ENCODE measurements at places on chromosomes 2 and 18.
A peak's percentile ranks its signal among the peaks of the same experiment; 100 is the strongest.

DNA sequence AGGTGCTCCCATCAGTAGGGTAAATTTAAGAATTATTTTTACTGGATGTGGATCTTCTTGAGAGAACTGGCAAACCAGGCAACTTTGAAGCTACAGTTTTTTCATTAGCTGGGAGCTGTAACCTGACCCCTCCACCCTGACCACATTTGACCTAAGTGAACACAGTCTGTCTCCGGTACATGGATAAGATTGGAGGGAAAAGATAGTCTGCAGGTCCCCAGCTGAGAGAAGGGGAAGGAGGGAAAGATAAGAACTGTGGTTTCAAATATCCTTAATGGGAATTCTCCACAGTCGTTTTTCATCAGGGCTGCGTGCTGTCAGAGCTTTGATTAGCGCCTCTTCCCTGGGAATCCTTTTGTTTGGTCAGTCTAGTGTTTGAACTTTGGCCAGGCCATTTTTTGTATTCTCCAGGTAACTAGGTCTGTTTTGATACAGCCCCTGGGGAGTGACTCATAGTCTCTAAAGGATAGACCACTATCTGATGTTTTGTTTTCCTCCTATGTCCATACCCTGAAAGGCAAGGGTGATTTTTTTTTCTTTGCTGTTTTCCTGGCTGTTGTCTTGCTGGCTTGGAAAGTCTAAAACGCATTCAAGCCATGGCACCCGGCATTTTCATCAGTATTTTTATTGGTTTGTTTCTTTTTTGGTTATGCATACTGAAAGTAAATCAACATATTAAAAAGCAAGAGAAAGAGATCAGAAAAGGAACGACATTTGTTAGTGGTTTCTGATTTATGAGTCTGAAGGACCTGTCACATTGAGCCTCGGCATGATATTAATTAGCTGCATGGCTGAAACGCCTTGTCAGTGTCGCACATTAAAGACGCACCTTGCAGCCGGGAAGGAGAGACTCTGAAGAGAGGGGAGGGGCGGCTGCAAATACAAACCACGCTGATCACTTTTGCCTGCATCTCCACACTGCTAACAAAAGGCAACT lies 183.4 kb upstream of the FN1 start:
- DNase-seq = no peak

- DNase-seq = peak; percentile 65
Measured at GRCh38 chr2:20135631-20136050, 84.2 kb upstream of the LAPTM4A start.

DNA sequence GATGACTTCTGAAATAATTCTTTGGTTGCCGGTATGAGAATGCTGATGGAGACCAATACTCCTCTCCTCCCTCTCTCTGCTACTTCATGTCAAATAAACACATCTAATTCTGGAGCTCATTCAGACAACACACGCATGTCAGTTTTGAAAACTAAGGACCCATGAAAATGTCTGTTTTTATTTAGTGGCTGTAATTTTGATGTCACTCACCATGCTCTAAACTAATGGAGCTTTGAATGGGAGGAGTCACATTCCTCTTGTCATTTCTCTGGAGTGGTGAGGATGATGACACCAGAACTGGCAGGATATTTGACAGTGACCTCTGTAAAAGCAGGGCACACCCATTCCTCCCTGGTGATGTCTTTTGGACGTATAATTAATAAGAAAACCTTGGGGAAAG lies 163.0 kb downstream of the PHLPP1 start:
- DNase-seq = no peak

GRCh38 chr2:17298453-17298852 lies 219.8 kb downstream of the RAD51AP2 start:
- DNase-seq = no peak

DNA sequence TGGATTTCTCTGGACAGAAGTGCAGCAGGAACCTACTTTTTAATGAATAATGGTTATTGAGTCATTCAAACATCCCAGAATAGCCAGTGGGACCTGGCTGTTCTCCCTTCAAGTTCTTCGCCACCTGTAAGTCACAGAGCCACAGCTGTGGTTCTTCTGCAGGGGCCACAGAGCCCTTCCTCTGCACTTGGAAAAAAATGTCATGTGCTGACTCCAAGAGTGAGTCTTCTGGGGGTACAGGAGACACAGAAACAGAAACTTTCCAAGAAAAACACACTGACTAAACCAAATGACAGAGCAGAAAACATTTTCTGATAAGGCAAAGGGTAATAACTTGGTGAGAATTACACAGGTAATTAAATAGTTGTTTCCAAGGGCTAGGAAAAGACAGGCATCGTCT lies 68.7 kb upstream of the FN1 start:
- no peak for DNase-seq

DNA sequence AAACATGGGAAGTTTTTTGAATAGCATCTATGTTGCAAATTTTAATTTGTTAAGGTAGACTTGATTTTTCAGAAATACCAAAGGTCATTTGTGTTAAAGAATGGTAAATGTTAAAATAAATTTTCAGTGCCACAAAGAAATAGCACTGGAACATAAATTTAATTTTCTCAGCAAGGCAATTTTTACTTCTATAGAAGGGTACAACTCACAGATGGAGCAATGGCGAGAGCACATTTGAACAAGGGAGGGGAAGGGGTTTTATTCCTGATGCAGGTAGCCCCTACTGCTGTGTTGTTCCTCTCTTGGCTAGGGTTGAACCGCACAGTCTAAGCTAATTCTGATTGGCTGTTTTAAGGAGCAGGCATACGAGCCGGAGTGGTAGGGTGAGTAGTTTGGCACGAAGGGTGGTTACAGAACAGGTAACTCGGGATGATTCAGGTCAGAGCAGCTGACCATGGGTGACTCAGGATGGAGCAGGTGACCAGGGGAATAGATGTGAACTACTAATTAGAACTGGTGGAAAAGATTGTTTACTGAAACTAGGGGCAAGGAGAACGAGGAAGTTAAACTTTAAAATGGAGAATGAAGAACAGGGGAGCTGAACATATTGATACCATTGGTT lies 50.1 kb upstream of the PSME4 start:
- DNase-seq = no peak

DNA sequence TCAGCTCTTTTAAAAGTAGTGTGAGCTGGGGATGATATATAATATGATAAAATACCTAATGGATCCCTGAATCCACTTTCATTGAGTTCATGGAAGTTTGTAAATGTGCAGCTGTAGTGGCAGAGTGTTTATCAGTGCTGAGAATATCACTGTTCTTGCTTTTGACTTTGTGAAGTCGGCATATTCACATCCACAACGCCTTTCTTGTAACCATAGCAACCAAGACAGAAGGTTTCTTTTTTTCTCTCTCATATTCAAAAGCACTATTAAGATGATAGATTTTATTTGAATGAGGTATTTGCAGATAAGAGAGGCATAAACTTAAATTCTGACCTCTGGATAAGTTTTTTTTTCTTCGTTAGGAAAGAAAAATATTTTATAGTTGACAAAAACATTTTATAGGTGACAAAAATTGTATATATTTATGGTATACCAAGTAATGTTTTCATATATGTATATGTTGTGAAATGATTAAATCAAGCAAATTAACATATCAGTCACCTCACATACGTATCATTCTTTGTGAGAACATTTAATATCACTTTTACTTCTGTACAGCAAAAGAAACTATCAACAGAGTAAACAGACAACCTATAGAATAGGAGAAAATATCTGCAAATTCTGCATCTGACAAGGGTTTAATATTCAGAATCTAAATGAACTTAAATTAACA lies 130.0 kb downstream of the PLCL1 start:
- DNase-seq = no peak

GRCh38 chr2:28639836-28640235 lies 111.8 kb upstream of the PPP1CB start:
- peak; percentile 15 for DNase-seq

DNA sequence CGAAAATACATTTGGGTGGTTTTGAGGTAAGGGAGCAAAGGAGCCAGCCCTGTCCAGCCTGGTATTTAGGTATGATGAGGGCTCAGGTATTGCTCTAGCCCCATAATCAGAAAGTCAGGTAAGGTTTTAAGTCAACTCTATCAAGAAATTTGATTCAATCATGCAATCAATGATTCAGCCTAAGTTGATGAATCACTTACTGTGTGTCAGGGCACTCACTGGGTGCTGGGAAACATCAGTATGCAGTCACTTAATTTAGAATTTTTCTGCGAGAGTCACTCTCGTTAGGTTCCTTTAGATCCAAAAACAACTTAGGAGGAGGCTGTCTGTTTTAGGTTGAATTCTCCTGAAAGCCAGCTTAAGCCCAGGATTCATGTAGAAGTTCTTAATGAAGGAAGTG lies 17.7 kb upstream of the SERPINB2 start:
- no peak for DNase-seq

GRCh38 chr2:28137221-28137620 lies 246.7 kb downstream of the BABAM2 start:
- no peak for DNase-seq

GRCh38 chr2:38643021-38643671 lies 22.8 kb upstream of the GALM start:
- DNase-seq = no peak

GRCh38 chr2:47617028-47617427 lies 165.9 kb upstream of the MSH6 start:
- DNase-seq = no peak

- peak; percentile 98 for DNase-seq
Measured at GRCh38 chr2:207330912-207331311, 165.2 kb upstream of the KLF7 start.

DNA sequence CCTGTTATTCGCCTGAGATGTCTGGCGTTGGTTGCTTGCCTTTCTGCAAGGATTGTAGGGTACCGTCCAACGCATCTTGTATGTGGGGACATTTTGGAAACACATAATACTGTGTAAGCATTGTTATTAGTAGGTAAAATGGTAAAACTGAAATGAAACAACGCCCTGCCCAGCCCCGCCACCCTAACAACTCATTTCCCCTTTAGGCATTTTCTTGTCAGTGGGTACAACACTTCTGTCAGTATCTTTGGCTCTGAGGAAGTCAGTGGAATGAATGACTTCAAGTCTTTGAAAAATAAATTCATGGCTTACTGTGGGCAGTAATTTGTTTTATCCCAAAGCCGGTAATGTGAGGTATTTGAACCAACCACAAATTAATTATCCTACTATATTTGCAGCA lies 86.0 kb downstream of the FMNL2 start:
- DNase-seq = peak; percentile 50

DNA sequence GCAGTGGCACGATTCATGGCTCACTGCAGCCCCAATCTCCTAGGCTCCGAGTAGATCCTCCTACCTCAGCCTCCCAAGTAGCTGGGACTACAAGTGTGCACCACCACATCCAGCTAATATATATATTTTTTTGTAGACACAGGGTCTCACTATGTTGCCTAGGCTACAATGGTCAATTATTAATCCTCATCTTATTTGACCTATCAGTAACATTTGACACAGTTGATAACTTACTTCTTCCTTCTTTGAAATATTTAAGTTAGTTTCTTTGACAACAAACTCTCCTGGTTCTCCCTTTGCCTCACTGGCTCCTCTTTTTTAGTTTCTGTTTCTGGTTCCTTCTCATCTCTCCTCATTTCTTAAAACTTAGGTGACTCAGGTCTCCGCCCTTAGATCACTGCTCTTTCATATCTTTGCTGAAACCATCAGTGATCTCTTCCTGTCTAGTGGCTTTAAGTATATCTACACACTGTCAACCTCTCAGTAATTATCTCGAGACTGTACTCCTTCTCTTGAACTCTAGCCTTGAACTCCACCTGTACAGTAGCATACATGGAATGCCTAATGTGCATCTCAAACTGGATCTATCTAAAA lies 11.5 kb downstream of the PGAP1 start:
- peak; percentile 17 for DNase-seq

DNA sequence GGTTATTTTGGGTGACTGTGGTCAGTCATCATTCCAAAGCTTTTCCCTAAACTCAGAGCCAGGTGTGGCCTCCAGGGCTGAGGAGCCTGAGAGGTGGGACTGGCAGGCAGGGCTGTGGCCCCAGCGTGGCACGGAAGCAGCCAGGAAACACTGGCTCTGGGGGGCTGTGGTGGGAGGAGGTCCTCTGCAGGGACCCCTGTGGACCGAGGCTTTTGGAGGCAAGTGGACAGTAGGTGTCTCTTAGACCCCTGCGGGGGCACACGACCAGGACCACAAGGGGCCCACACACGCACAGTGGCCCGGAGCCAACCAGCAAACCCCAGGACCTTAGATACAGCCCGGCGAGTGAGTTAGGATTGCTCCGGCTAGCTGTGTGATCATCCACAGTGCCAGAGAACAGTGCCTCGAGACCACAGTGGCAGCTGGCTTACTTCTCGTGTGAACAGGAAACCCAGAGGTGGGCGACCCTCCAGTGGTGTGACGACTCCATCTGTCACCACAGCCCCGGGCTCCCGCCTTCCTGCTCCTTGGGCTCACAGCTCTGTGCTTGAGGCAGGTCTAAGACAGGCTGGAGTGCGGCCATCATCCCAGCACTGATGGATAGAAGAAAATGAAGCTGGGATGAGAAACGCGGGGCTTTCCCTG lies 1.6 kb upstream of the RTP5 start:
- no peak for DNase-seq

DNA sequence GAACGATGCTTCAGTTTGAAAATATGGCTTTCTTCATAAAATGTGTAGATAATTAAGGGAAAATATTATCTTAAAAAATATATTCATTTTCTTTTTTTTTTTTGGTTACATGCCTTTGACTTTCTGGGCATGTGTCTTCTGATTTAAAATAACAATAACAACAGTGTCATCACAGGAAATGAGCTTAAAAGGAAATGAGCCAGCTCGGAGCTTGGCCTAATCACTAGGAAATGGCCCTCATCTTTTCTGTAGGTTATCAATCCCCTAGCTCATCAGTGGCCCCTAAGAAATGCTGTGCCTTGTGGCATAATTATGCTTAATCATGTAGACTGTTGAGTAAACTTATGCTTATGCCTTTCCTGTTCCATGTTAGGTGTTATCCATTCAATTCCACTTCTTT lies 141.8 kb upstream of the FHL2 start:
- DNase-seq = no peak

- no peak for DNase-seq
Measured at GRCh38 chr18:51603551-51603950, 406.1 kb upstream of the MEX3C start.

DNA sequence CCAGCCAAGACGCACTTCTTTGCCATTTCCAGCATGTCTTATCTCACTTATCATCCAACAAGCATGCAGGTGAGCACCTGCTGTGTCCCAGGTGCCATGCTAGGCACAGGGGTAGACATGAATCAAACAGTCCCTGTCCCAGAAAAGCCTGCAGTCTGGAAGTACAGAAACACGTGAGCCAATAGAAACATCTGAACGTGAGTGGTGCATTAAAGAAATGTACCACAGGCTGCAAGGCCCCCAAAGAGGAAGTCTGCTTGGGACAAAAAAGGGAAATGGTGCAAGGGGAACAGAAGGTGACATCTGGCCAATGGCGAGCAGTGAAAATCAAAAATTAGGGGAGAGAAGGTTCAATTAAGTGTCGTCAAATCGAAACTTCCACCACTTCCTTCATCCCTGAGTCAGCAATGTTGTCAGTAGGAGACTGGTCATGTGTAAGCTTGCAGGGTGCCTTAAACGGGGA lies 17.6 kb upstream of the TMEM247 start:
- peak; percentile 86 for DNase-seq

GRCh38 chr2:17958466-17959092 lies 80.1 kb downstream of the KCNS3 start:
- DNase-seq = no peak
